Right lung (tissue), 10 donors: ENCODE measurements at places on chromosomes 2 and 18. TPM values are rescaled to one million over a fixed set of nuclear protein-coding genes. Genes with fewer than 3 reads are reported as not detected.

DNA sequence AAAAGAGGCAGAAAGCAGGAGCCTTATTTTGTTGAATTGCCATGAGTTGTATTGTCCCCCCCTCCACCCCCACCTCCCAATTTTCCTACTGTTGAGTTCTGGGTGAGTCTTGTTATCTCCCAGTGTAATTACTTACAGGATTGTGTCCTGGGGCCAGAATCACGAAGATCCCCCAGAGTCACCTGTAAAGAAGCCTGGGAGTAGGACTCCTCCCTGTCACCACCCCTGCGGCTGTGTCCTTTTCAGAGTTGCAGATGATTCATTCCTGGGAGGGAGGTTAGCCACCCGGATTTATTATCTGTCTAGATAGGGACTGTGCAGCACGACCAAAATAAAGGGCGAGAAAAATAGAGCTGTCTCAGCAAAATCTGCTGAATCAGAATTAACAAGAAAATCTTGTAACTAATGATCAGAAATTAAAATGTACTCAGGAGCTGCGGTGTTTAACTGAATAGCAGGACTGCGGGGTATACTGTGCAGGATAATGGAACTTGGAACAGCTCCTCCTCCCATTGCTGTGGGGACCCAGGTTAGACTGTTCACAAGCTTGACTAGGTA lies 81.7 kb upstream of the CAPN13 start:
- no peak for DNase-seq

- DNase-seq = no peak
Observed at GRCh38 chr2:233818639-233819621, 35.4 kb downstream of the HJURP start.

DNA sequence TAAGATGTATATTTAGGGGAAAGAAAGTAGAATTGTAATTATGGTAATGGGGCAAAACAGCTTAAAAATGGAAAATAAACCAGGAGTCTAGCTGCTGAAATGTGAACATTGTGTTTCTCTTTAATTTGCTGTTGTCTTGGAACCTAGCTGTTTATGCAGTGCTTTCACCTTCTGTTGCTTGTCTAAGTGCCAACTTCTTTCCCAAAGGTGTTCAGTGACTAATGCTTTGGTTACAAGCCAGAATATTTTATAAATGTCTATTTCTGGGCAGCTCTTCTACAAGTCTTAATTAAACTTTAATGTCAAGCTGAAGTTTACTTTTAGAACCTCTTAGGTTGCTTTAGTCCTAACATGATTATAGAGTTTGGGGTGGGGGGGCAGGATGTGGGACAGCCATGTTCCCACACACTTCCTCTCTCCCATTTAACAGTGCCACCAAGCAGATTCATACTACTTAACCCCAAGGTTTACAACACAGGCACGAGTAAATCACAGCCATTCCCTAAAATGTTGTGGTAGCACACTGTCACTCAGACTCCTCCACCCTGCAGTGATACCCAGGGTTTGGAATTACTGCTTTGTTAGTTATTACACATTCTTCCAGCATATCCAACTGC lies 60.6 kb downstream of the ITGA4 start:
- no peak for DNase-seq

- DNase-seq = no peak
Observed at GRCh38 chr2:43171789-43172188, 54.6 kb downstream of the ZFP36L2 start.

DNA sequence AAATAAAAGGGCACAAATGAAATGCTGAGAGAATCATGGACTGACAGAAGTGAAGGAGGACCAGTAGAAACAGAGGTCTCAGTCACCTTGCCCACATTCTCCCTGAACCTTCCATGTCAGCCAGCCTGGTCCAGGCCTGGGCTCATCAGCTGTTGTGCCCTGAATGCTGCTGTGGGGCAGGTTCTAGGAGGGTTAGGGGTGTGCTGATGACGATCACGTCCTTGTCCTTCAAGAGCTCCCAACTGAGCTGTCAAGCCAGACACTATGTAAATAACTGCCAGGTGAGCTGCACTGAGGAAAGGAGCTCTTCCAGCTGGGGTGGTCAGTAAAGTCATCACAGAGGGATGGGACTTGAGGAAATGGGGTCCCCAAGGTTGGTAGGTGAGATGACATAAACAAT lies 156.5 kb downstream of the SMAD2 start:
- DNase-seq = no peak

The RTP5 gene
- polyA plus RNA-seq = not detected

The FBXO11 gene
- polyA plus RNA-seq = 88.8 TPM

DNA sequence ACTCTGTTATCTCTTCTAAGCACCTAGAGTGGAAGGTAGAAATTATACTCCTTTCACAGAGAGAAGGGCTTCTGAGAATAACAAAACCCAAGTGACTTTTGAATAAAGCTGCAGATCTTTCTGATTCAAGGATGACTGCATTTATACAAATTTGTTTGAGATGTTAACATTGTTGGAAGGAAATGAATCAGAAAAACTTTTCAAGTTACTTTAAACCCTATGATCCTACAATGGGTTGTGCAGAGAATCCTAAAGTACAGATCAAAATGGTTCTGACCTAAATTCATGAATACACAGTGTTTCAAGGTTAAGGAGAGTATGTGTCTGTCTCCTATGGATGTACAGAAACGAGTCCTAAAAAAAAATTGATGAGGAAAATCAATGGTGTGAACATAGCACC lies 1.8 kb downstream of the RFTN2 start:
- peak; percentile 10 for DNase-seq

DNA sequence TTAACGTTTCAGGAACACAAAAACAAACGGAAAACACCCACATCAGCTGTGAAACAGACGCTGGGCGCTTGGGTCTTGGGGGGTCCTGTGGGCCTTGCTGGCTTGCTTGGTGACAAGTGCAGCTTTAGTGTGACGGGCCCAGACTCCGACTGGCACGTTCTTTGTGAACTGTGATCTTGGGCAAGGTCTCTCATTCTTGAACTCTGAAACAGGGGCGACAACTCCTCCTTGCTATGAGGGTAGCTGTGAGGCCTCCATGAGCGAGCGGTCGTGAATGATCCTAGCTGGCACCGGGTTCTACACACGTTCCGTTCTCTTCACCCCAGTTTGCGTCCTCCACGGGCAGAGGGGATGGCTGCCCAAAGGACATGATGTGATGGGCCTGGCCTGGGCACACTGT lies 8.7 kb upstream of the COLEC11 start:
- no peak for DNase-seq

DNA sequence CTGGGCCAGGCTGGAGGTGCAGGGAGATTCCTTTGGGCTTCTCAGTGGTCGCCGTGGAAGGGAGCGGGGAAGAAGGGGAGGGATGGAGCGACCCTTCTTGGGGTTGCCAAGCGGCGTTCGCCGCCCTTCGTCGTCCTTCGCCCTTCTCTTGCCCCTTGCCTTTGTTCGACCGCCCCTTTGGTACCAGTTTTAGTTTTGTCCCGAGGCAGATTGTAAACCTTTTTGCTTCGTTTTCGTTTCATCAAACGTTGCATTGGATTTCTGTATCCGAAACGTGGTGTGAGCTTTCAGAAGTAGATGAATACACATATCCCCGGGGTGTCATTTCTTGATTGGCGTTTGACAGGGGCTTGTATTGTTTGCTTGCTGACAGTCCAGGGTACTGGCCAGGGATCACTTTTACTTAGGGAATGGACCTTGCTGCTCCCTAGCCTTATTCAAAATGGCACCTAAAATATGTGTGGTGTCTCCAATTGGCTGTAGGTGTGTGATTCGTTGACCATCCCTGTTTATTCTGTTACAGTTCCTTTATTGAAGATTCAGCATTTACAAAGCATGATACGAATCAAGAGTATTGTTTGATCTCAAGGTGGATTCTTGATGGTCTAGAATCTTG lies 788 bp downstream of the USP14 start:
- DNase-seq = no peak

The GAD1 gene
- 0.93 TPM for polyA plus RNA-seq

The RPL31 gene
- 3,592 TPM for polyA plus RNA-seq

DNA sequence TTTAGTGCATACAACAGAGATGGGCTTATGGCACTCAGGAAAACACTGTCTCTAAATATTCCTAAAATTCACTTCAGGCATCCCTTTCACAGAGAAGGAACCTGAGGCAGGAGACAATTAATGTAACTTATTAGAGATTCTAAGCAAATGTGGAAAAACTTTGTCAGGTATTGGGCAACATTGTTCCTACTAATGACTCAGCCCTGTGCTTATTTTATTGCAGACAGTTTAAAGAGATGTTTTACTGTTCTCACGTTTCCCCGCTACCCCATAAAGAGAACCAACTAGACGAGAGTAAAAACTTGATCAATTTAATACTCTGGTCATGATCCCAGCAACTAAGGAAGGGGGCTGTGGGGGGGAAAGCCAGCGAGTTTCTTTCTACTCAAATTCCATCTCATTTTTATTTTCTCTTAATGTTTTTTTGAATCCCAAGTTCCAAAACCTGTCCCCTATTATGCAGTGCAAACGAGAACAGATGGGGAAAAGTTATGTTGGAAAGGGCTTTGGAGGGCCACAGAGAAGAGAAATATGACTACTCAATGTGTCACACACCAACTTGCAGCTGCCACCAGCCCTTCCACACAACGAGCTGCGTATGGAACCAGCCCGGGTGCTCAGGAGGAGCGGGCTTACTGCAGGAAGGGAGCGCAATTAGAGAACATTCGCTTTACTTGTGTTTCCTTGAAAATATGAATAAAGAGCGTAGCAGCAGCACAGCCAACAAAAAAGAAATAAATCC lies 18.7 kb upstream of the ACVR1 start:
- DNase-seq = no peak

DNA sequence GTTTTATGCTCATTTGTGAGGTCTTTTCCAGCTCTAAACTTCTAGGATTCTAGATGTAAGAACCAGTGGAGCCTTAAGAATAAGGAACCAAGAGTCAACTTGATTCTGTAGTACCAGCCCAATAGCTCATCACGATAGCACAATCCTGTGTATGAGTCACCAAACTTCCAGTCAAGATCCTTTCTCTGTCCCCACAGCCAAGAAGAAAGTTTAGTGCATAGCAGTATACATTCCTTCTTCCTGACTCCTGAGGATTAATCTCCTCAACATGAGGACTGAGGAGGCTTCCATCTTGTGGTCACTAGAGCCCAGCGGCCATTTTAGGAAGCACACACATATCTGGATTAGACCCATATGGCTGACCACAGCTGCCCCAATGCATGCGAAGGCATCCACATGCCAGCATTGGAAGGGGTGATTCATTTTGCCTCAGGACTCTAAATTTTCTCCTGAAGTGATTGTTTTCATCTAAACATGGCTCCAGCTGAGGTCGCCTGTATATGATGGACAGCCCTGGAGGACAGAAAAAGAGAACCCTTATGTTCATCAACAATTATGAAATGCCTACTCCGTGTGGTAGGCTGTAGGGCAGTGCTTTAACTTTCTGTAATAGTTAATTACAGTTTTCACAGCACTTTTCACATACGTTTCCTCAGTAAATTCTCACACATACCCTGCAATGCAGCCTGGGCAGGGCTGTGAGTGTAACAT lies 53.5 kb downstream of the RASGRP3 start:
- DNase-seq = no peak

DNA sequence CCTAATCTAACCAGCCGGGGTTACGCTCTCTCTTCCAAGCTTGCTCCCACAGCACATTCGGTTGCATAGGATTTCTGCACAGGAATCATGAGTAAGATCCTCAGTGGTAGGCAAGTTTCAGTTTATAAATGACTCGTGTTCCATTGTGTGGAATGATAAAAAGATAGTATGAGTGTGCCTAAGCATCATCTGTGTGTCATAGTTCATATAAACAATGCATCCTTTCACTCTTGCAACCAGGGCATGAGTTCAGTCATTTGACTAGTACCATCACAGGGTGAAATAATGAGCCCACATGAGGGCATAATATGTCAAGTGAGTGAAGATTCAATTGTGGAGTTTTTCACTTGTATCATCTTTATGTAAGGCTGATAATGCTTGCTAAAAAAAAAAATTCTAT lies 417.1 kb upstream of the CDH2 start:
- DNase-seq = no peak

The NEUROD1 gene
- polyA plus RNA-seq = 1.2 TPM

DNA sequence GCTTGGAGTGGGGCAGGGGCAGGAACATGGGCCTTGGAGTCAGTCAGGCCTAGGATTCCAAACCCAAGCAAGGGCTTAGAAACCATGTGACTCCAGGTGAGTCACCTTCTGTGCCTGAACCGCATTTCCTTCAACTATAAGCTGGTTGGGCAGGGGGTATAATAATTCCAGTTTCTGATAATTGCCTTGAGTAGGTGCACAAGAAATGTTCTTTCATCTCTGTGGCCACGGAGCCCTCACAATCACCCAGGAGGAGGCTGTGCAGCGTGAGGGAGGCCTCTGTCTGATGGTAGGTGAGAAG lies 112.1 kb upstream of the HAAO start:
- DNase-seq = no peak

The DAW1 gene
- polyA plus RNA-seq = 3.9 TPM

- DNase-seq = no peak
Observed at GRCh38 chr2:225177098-225177497, 134.8 kb upstream of the DOCK10 start.

GRCh38 chr2:118292991-118293390 lies 204.7 kb downstream of the INSIG2 start:
- no peak for DNase-seq

The QPCT gene
- 5.2 TPM for polyA plus RNA-seq

DNA sequence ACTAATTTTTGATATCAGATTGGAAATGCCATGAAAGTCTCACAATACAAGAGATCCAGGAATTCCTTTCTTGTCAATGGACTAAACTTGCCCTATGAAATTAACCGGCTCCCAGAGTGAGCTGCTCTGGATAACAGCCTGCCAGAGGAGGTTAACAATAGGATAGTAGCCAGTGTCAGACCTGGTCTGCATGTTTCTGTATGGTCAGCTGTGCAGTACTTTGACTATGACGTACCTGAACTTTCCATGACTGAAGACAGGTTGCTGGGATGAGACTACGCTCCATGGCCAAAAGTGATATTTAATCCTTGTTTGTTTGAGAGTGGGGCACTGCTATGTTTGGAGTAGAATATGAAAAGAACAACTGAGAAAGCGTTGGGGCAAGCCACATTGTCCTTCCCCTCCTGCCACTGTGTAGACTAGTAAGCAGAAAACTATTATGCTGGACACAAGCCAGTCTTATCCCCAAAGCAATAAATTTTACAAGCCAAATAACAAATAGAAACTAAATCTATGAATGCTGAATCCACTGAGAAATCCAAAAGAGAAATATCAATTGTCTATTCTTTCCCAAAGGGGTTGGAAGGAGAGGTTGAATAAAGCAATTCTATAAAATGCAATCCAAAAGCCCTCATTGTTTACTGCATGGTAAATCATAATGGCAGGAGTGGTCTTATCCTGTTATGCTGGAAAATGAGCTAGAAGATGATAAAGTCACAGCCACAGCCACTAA lies 115.5 kb upstream of the CYP26B1 start:
- no peak for DNase-seq

The SLC14A1 gene
- 1.9 TPM for polyA plus RNA-seq

The PAIP2B gene
- 10.2 TPM for polyA plus RNA-seq
